GF-D8 (cell line): ENCODE measurements at places on chromosomes 11 and 22.

GRCh38 chr11:68670208-68670992 lies 13.9 kb upstream of the GAL start:
- no peak for DNase-seq

GRCh38 chr11:95863486-95864140 lies 60.3 kb downstream of the MTMR2 start:
- DNase-seq, result no peak

GRCh38 chr11:118537409-118537980 lies 6.5 kb downstream of the TMEM25 start:
- no peak for DNase-seq

DNA sequence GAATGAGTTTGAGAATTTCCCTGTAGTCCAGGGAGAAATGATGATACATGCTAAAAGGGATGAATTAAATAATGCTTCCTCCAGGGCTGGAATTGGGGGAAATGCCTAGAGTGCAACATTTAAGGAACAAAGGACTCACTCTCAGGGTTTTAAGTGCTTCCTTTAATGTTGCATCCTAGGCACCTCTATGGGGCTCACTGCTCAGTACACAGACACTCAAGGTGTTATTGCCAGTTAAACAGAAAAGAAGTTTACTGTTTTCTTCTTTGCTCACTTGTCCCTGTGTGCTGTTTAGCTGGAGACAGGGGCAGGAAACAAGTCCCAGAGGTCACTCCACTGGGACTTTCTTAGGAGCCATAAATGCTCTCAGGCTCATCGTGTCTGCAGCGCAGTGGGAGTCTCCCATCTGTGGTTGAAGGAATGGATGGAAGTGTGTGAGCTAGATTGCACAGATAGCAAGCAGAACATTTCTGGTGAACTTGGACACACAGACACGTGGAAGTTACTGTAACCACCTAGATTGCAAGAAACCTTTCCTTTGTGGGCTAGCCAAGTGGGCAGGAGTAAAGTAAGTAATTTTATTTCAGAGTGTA lies 8.4 kb upstream of the OR52H1 start:
- no peak for DNase-seq

GRCh38 chr11:45371251-45372115 lies 85.3 kb upstream of the SYT13 start:
- no peak for DNase-seq

- DNase-seq, result no peak
Observed at GRCh38 chr11:47960015-47960414, 20.3 kb upstream of the PTPRJ start.

DNA sequence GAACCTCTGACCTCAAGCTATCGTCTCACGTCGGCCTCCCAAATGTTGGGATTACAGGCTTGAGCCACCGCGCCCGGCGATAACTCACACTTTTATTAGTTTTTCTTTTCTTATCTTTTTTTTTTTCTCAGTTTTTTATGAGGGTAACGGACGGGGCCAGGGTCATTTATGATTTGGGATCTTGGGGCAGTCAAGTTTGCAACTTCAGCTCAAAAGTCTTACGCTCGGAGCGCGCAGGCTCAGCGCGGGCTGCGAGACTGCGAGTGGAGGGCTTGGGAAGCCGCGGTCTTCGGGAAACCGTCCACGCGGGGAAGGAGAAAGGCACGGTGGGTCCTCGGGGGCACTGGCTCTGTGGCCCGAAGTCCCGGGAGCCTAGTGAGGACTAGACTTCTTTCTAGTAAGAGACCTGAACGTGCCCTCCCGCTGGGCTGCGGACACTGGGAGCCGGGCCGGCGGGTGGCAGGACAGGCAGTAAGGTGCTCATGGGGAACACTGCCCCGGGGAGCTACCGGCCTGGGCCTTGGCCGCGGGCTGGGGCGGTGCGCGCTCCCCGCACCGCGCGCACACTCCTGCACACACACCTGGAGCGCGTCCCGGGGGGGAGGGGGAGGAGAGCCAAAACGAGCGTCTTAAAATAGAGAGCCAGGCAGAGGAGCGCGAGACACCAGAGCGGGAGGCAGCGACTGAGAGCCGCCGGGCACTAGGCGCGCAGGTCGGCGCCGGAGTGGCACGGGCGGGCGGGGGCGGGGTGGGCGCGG lies 476 bp upstream of the BARX2 start:
- no peak for DNase-seq

- DNase-seq, result no peak
Observed at GRCh38 chr11:40119661-40120060, 1339.8 kb downstream of the LRRC4C start.

DNA sequence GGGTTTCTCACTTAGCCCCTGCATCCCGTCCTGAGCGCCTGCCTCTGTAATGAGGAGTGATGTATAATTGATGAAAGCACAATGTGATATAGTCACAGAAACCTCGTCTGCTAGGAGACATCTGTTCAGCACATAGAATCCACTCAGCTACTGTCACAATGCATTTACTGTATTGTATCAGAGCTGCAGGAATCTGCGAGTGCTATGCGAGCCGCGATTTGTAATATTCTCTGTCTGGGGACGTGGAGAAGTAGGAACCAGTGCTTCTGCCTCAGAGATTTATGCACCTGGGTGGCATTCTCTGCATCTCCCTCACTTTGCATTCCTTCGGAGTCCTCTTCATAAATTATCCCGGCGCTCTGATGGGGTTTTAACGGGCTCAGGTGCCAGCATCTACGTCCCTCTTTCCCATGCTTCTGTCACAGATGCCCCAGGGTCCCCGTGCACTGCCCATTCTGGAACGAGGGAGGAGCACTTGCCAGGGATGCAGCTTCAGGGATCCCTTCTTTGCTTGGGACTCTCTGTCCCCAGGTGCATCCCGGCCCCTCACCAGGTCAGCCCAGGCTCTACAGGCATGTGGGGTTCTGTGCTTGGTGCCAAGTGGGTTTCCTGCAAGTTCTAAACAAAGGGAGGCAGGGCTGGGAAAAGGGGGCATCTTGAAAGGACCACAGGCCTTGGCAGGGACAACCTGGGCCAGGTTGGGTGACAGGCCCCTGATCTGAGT lies 205.5 kb downstream of the DSCAML1 start:
- DNase-seq, result no peak

- DNase-seq, result no peak
Observed at GRCh38 chr22:32444068-32444467, 20.2 kb downstream of the BPIFC start.
